Hepatocyte (in vitro differentiated cells): ENCODE measurements at places on chromosomes 12 and 14.

DNA sequence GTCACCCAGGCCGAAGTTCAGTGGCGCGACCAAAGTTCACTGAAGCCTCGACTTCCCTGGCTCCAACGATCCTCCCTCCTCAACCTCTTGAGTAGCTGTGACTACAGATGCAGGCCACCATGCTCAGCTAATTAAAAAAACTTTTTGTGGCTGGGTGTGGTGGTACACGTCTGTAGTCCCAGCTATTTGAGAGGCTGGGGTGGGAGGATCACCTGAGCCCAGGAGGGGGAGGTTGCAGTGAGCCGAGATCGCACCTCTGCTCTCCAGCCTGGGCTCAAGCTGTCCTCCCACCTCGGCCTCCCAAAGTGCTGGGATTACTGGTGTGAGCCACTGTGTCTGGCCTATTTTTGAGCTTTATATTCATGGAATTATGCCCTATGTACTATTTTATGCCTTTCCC, 18.1 kb upstream of the RAD52 start:
- no peak for DNase-seq

- DNase-seq = peak; percentile 25
These were observed 67.7 kb upstream of the CPM start for GRCh38 chr12:69000540-69001243.

DNA sequence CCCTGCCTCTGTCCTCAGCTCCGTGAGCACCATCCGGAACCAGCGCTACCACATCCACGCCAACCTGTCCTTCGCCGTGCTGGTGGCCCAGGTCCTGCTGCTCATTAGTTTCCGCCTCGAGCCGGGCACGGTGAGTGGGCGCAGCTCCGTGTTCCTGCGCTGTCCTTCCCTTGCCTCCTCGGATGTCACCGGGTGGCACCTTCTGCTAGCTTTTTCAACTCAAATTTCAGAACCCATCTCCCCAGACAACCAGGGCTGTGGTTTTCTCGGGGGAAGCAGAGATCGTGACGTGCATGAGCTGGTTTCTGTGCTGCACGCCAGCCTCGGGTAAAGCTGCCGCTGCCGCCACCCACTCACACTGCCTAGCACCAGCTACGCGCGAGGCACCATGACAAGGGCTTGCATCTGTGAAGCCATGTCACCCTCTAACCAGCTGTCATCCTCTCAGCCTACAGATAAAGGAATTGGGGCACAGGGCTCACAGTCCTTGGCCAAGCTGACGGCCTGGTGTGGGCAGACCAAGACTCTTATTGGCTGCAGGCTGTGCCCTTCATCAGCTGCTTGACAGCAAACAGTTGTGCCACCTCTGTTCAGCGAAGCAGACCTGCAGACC, 152.1 kb downstream of the ADGRD1 start:
- no peak for DNase-seq

DNA sequence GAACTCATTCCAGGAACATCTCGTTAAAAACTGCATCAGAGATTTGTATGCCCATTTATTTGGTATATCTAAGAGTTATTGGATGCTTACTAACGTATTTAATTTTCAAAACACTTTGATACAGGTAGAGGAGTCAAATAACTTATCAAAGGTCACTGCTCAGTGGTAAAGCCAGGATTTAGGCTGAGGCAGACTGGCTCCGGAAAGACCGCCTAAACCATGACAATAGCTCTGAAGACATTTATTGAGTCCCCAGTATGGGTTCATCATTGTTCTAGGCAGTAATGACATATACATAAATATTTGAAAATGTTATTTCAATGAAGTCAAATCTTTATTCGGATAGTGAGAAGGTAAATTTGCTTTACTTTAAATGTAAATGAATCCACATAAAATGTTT, 30.3 kb downstream of the WBP11 start:
- no peak for DNase-seq

GRCh38 chr12:47610686-47611252, 95.1 kb downstream of the RPAP3 start:
- DNase-seq = no peak

- no peak for DNase-seq
These were observed 7.2 kb downstream of the DNM1L start for GRCh38 chr12:32686340-32686739.

DNA sequence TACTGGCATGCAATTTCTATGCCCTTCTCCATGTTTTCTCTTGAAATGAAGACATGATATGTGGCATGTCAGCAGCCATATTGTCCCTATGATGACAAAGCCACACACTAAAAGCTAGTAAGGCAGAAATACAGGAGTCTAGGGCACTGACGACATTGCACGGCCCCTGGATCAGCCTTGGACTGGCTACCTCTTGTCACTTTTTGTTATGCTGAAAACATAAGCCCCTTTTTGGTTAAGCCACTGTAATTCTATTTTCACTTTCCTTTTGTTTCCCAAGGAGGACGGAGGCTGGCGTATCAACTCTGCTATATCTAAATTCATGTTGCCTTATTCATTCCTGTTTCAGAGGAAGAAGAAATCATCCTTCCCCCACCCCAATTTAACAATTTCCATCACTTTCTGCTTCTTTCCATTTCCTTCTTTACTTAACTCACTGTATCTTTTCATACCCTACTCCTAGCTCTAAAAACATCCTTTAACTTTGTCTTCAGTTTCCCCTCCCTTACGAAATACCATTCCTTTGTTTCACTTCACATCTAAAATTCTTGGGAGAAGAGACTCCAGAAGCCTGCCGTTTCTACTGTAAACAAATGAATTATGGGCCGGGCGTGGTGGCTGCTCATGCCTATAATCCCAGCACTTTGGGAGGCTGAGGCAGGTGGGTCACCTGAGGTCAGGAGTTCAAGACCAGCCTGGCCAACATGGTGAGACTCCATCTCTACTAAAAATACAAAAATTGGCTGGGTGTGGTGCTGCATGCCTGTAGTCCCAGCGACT, 364.1 kb downstream of the PCNX1 start:
- no peak for DNase-seq

DNA sequence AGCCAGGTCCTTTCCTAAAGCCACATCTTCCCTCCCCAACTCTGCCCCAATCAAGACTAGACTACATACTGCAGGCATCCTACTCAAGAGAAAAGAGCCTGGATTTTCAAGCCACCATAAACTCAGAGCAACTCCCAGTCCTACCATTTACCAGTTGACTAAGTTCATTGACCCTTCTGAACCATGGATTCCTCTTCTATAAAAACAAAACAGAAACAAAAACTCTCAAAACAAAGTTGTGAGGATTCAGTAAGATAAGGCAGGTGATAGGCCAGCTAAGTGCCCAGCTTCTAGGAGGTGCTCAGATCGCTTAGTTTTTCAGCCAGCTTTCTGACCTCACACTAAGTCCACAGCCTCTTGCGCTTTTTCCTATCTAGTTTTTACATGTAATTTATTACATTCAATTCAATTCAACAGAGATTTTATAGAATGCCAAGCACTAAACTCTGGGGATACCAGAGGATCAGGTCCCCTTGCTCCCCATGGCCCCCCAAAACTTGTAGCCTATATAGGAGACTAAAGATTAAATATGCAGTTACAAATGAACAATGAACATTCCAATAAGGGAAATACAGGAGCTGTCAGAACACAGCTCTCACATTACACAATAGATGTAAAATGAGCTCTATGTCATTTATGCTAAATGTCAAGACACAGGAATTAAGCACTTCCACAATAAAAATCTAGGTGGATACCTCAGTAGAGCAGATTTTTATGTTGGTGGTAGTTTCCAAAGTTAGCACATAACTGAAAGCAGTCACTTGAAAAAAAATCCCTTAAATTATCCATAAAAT, 104.5 kb upstream of the EGLN3 start:
- DNase-seq = no peak

- no peak for DNase-seq
These were observed 39.6 kb downstream of the TEAD4 start for GRCh38 chr12:2998789-2999264.
